ENCODE measurements at places on chromosomes 12 and 14. TPM values are rescaled to one million over a fixed set of nuclear protein-coding genes. Genes with fewer than 3 reads are reported as not detected.

Gene KRT85
- total RNA-seq, result not detected

Gene PTGER2
- 2.2 TPM for total RNA-seq

DNA sequence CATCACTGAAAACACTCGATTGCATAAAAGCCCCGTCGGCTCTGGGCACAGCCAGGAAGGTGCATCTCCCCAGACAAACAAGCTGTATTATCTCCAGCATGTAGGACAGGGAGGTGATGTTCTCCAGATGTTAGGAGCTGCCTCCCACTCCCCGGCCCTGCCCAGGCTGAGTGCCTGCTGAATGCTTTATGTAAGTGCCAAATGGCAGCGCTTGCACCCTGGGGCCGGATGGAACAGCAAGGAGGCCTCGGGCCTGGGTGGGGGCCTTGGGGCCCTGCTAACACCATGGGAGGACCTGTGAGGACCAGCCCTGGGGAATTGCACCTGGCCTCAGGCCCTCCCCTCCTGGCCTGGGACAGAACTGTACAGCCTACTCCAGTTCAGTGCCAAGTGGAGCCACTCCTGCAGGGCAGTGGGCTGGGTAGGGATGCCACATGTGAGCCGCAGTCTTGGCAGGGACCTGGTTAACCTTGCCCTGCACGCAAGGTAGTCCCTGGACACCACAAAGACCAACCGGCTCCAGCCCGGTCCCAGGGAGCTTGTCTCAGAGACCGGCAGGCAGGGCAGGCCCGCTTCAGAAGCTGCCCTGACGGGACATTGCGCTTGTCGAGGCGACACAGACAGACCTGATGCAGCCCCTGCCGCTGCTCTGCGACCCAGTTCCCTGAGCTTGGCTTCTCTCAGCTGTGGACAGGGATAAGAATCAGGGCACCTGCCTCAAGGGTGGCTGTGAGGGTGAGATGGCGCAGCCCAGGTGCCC, 35.3 kb upstream of the PPP1R13B start:
- no peak overlapping the region for H3K27ac ChIP-seq
- H3K4me1 ChIP-seq, result peaks cover 39% of the 10 kb centered on the region
- no peak for DNase-seq
- no peak overlapping the region for H3K4me3 ChIP-seq
- H3K36me3 ChIP-seq, result no peaks in the 10 kb centered on the region

Gene REC8
- total RNA-seq, result 6.5 TPM

Gene A2M
- 272 TPM for total RNA-seq

DNA sequence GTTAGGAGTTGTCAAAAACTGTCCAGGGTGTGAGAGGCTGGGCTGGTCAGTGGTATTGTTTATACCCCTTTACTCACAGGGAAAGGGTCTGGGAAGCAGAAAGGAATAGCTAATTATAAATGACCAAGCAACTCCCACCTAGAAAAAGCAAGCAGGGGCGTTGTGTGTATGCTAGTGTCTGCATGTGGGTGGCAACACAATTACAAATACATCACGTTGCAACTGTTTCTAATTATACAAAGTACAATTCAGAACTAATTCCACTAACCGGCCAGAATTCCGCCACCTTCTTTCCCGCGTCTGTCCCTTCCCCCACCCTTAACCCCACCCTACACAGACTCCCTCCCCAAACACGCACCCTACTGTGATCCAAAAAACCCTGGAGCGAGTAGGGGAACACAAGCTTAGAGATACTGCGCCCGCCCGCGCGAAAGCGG, 2.2 kb downstream of the DPF3 start:
- peaks cover 13% of the 10 kb centered on the region for H3K4me1 ChIP-seq
- H3K36me3 ChIP-seq, result no peaks in the 10 kb centered on the region
- no peak for DNase-seq
- no peak overlapping the region for H3K27ac ChIP-seq

- no peaks in the 10 kb centered on the region for H3K36me3 ChIP-seq
- no peak for DNase-seq
- H3K4me3 ChIP-seq, result no peak overlapping the region
- H3K27me3 ChIP-seq, result no peaks in the 10 kb centered on the region
Measured at GRCh38 chr12:131672311-131672940, 38.5 kb upstream of the SFSWAP start.

Gene BBOF1
- total RNA-seq, result 8.0 TPM

- peak overlapping the region; percentile 76 for H3K27ac ChIP-seq
- peak; percentile 84 for DNase-seq
- no peaks in the 10 kb centered on the region for H3K27me3 ChIP-seq
- no peak overlapping the region for H3K4me3 ChIP-seq
- peaks cover 78% of the 10 kb centered on the region for H3K36me3 ChIP-seq
Measured at GRCh38 chr12:113271853-113272561, 50.7 kb downstream of the TPCN1 start.

DNA sequence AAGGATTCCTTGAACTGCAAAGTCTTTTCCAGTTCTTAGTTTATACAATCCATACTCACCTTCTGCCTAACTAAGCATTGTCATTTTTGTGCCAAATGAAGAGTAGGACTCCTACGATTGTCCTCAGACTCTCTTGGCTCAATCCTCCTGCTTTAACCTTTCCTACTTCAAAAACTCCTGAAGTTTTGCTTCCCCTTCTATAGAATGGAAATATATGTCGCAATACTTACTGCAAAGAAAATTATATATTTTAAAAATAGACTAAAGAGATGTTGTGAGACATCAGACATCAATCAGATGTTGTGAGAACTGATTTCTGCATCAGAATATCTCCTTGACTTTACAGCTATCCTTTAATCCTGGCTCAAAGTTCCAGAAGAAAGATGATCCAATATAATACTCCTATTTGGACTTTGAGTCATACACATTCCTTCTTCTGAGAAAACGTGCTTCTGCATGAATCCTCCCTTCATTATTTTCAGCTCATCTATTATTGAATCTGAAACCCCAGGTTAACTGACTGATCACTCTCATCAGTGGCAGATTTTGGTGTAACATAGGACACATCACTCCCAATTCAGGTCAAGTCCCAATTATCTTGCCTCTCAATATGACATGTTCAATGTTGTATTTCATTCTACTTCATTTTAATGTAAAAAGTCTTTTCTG, 48.8 kb downstream of the A2M start:
- no peak overlapping the region for H3K4me3 ChIP-seq
- peaks cover 45% of the 10 kb centered on the region for H3K36me3 ChIP-seq
- no peaks in the 10 kb centered on the region for H3K4me1 ChIP-seq

DNA sequence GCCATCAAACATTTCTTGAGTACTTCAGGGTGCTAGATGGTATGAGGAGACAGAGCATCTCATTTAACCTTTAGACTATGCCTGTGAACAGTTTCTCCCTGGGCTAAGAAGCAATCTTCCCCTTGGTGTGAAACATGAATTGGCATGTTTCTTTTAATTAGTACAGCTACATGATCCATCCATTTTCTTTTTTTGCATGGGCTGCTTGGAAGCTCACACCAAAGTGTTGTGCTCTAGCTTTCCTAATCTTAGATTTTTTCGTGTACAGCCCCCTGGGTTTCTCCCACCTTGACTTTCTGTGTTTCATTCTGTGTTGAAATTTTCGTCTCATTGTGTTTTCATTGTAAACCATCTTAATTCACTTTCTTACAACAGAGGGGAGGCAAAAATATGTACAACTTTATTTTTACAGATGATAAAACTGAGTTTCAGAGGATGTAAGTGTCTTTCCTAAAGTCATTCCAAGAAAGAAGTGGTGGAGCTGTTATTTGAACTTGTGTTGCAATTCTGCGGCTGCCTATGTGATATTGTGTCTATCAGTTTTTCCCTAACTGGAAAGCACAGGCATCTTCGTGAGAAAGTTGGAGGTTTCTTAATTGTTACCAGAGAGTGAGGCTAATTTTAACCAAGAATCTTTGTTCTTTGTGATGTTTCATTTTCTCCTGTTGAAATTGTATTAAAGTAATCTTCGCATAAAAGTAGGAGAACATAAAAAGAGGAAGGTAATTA, 64.5 kb downstream of the DAAM1 start:
- H3K27ac ChIP-seq, result no peak overlapping the region
- no peak for DNase-seq
- no peaks in the 10 kb centered on the region for H3K36me3 ChIP-seq
- no peaks in the 10 kb centered on the region for H3K4me1 ChIP-seq
- no peak overlapping the region for H3K4me3 ChIP-seq
- no peaks in the 10 kb centered on the region for H3K27me3 ChIP-seq

DNA sequence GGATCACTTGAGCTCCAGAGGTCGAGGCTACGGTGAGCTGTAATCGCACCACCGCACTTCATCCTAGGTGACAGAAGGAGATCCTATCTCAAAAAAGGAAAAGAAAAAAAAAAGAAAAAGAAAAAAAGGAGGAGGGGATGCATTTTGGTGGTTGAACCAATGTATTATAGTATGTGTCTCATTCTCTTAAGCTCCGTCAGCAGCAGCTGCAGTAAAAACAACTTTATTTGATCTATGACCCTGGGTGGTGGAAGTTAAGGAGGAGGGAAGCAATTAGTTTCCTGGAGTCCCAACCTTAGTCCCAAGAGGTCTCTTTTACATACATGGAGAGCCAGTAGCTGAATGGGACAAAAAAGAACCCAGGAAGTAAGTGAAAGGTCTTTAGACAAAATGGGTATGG, 26.8 kb upstream of the APOF start:
- H3K27me3 ChIP-seq, result no peaks in the 10 kb centered on the region
- H3K4me1 ChIP-seq, result no peaks in the 10 kb centered on the region
- no peak for DNase-seq
- no peaks in the 10 kb centered on the region for H3K36me3 ChIP-seq
- H3K4me3 ChIP-seq, result no peak overlapping the region

DNA sequence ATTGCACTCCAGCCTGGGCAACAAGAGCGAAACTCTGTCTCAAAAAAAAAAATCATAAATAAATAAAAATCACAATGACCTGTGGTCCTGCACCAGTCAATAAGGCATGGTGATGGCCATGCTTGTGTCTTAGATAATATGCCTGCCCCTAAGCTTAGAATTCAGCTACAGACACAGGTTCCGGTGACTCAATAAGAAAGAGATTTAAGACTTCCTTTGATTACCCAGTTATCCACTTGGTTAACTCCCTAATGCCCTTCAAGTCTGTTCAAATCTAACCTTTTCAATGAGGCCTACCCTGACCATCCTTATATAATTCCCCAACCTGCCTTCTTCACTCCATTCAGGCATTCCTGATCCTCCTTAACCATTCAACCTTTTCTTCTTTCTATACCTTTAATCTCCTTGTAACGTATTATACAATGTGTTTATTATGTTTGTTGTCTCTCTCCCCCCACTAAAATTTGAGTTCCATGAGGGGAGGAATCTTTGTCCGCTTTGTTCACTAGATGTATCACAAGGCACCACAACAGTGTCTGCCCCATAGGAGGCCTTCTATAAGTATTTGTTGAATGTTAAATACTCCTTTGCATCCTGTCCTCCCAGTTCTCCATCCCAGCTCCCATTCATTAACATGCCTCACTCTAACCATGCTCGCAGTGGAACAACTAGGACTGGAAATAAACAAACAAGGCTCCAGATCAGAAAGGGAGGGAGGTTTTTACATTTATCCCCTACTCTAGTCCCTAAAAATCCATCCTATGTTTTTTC, 8.9 kb downstream of the MAP4K5 start:
- DNase-seq, result no peak
- peaks cover 20% of the 10 kb centered on the region for H3K4me1 ChIP-seq
- no peak overlapping the region for H3K4me3 ChIP-seq

Gene SRP54
- 49.0 TPM for total RNA-seq

- no peaks in the 10 kb centered on the region for H3K36me3 ChIP-seq
- H3K4me1 ChIP-seq, result peaks cover 3% of the 10 kb centered on the region
- DNase-seq, result no peak
- H3K27me3 ChIP-seq, result no peaks in the 10 kb centered on the region
Measured at GRCh38 chr14:89855961-89856656, 98.4 kb downstream of the EFCAB11 start.

Gene GALNT9
- total RNA-seq, result not detected

Gene ABHD12B
- total RNA-seq, result not detected

DNA sequence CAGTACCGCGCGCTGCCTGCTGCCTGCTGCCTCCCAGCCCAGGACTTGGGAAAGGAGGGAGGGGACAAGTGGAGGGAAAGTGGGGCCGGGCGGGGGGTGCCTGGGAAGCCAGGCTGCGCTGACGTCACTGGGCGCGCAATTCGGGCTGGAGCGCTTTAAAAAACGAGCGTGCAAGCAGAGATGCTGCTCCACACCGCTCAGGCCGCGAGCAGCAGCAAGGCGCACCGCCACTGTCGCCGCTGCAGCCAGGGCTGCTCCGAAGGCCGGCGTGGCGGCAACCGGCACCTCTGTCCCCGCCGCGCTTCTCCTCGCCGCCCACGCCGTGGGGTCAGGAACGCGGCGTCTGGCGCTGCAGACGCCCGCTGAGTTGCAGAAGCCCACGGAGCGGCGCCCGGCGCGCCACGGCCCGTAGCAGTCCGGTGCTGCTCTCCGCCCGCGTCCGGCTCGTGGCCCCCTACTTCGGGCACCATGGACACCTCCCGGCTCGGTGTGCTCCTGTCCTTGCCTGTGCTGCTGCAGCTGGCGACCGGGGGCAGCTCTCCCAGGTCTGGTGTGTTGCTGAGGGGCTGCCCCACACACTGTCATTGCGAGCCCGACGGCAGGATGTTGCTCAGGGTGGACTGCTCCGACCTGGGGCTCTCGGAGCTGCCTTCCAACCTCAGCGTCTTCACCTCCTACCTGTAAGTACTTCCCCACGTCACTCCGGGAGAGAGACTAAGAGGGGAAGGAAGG, at the start of gene LGR5:
LGR5 (plus strand) TSS at position 186 of the 732 bp plus-strand sequence; CDS start at position 469, 283 bp downstream.
- H3K4me3 ChIP-seq, result peak within 1 kb of the TSS; percentile 33
- no peak for DNase-seq
- H3K4me1 ChIP-seq, result peaks cover 13% of the 10 kb centered on the region
- peaks cover 31% of the 10 kb centered on the region for H3K27me3 ChIP-seq

GRCh38 chr14:64628940-64629408, 75.2 kb upstream of the PLEKHG3 start:
- no peaks in the 10 kb centered on the region for H3K4me1 ChIP-seq
- no peak overlapping the region for H3K4me3 ChIP-seq
- H3K36me3 ChIP-seq, result no peaks in the 10 kb centered on the region
- H3K27me3 ChIP-seq, result no peaks in the 10 kb centered on the region

GRCh38 chr12:24632466-24632865, 316.4 kb downstream of the BCAT1 start:
- no peaks in the 10 kb centered on the region for H3K36me3 ChIP-seq
- H3K27ac ChIP-seq, result no peak overlapping the region
- H3K27me3 ChIP-seq, result no peaks in the 10 kb centered on the region
- H3K4me1 ChIP-seq, result no peaks in the 10 kb centered on the region
- no peak for DNase-seq

Gene ZNF384
- total RNA-seq, result 52.5 TPM

Data from tibial nerve (tissue), 4 donors.